ENCODE measurements at places on chromosomes 3 and 15. TPM values are rescaled to one million over a fixed set of nuclear protein-coding genes. Genes with fewer than 3 reads are reported as not detected.

The AQP9 gene
- 0.09 TPM for total RNA-seq

The LRRC31 gene
- not detected for total RNA-seq

The FEZF2 gene
- total RNA-seq = not detected

The FBXW12 gene
- total RNA-seq = 0.27 TPM

The ZNF660 gene
- 2.0 TPM for total RNA-seq

The MESD gene
- total RNA-seq = 18.9 TPM

The LRTM1 gene
- not detected for total RNA-seq

The NPAP1 gene
- total RNA-seq = 0.16 TPM

The ARRDC4 gene
- 6.2 TPM for total RNA-seq

The SLC2A2 gene
- not detected for total RNA-seq

The SH2D7 gene
- not detected for total RNA-seq

The EPHA6 gene
- not detected for total RNA-seq

The ZIC1 gene
- not detected for total RNA-seq

The PCSK6 gene
- total RNA-seq = 0.81 TPM

The IQCF5 gene
- total RNA-seq = not detected

The WWTR1 gene
- 205 TPM for total RNA-seq

The BOC gene
- total RNA-seq = 16.9 TPM

The CLSTN2 gene
- 3.2 TPM for total RNA-seq

The GRK7 gene
- total RNA-seq = not detected

The ADAM10 gene
- total RNA-seq = 255 TPM

The ZNF592 gene
- 7.4 TPM for total RNA-seq

The ROBO1 gene
- 25.3 TPM for total RNA-seq

The EPB42 gene
- total RNA-seq = not detected

The OR5K2 gene
- not detected for total RNA-seq

The RBM5 gene
- 104 TPM for total RNA-seq

The TGM4 gene
- total RNA-seq = not detected

The NOX5 gene
- total RNA-seq = 0.27 TPM

The HRG gene
- total RNA-seq = not detected

The PLA2G4B gene
- 0.49 TPM for total RNA-seq

The PLSCR2 gene
- total RNA-seq = not detected

The TP63 gene
- 0.18 TPM for total RNA-seq

The ADAMTS17 gene
- not detected for total RNA-seq

The ROPN1B gene
- total RNA-seq = not detected

The TYRO3 gene
- total RNA-seq = 8.0 TPM

The CCNB2 gene
- 32.1 TPM for total RNA-seq

The LMAN1L gene
- total RNA-seq = not detected

The GTF2A2 gene
- 38.5 TPM for total RNA-seq

The ITIH1 gene
- not detected for total RNA-seq

The LRRN1 gene
- 1.7 TPM for total RNA-seq

The RPP14 gene
- total RNA-seq = 19.0 TPM

The PATL2 gene
- 0.72 TPM for total RNA-seq

The CERS3 gene
- not detected for total RNA-seq

The GNAT1 gene
- not detected for total RNA-seq

The PLCH1 gene
- 0.09 TPM for total RNA-seq

The RTP1 gene
- not detected for total RNA-seq

The GYG1 gene
- total RNA-seq = 53.4 TPM

The SENP8 gene
- 3.8 TPM for total RNA-seq

The TM4SF18 gene
- 1.3 TPM for total RNA-seq

The TUSC7 gene
- not detected for total RNA-seq

The ALDH1A2 gene
- 0.08 TPM for total RNA-seq

The ADAMTSL3 gene
- 2.0 TPM for total RNA-seq

The CPEB1 gene
- 40.9 TPM for total RNA-seq

The CASR gene
- not detected for total RNA-seq

The ACAN gene
- 3.3 TPM for total RNA-seq

All from fibroblast of the aortic adventitia (primary cell).